Esophagus muscularis mucosa (tissue), 4 donors: ENCODE measurements at places on chromosomes 16 and 17. TPM values are rescaled to one million over a fixed set of nuclear protein-coding genes. Genes with fewer than 3 reads are reported as not detected.

- no peak for DNase-seq
These were observed 24.6 kb downstream of the RPH3AL start for GRCh38 chr17:327971-328370.

GRCh38 chr16:2148714-2149629 is 547 bp downstream of the RAB26 start:
- DNase-seq: no peak

- no peak for DNase-seq
These were observed 84.2 kb downstream of the SNX29 start for GRCh38 chr16:12060751-12061150.

GRCh38 chr17:11840052-11840451 is 157.2 kb downstream of the ZNF18 start:
- DNase-seq: no peak

- no peak for DNase-seq
These were observed 21.4 kb upstream of the ZFP90 start for GRCh38 chr16:68517606-68518166.

DNA sequence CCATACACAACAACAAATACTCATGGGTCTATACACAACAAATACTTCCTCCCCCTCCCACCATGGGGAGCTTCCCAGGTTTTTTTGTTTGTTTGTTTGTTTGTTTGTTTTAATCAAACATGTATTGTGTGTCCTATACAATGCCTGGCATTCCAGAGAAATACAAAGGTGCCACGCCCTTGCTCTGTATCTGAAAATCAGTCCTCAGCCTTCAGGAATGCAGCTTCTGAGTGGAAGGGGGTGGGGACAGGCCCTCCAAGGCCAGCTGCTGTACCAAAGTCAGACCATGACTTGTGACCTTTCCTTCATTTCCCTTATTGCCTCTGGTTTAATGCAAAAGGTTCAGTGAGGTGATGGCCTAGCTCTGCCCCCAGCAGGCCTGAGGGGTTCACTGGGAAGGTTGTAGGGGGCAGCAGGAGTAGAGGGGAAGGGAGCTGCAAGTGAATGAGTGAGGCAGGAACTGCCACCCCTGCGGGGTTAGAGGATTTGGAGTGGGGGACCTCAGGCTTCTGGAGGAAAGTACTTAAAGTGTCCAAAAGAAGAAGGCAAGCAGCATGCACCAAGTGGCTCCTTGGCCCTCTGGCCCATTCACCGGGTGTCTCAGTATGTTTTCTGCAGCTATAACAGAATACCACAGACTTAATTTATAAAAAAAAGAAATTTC is 105.2 kb downstream of the CLEC16A start:
- DNase-seq: no peak

GRCh38 chr17:10574324-10574723 is 24.9 kb upstream of the MYH2 start:
- no peak for DNase-seq

GRCh38 chr16:57303021-57303909 is 18.8 kb upstream of the PLLP start:
- DNase-seq: no peak

DNA sequence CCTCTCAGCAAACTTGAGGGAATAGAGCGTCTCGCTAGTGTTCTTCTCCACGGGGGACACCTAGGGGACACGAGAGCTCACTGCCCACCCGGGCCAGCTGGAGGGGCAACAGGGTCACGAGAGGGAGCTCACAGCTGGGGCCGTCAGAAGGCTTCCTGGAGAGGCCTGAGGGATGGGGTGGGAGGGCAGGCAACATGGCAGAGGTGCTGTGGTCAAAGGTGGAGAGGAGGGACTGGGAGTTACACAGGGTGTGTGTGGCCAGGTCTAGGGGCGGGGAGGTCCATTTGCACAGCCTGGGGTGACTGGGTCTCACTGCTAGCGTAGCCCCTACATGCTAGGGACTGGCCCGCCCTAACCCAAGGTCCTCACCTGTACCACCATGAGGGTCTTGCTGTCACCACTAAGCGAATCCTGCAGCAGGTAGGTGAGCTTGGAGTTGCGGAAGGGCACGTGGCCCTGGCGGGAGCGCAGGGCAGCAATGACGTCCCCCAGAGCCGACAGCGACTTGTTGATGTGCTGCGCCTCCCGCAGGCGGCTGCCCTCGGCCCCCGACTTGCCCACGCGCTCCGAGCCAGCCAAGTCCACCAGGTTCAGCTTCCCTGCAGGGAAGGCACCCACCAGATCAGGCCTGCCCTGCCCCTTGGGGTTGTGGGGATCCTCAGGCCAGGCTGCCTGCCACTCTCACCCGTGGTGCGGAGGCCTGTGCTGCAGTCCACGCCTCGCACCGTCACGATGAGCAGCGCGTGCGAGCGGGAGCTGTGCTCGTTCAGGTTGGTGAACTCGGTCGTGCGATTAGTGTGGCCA is 25.0 kb downstream of the KATNB1 start:
- no peak for DNase-seq

GRCh38 chr17:40471846-40472732 is 28.8 kb downstream of the IGFBP4 start:
- DNase-seq: no peak

DNA sequence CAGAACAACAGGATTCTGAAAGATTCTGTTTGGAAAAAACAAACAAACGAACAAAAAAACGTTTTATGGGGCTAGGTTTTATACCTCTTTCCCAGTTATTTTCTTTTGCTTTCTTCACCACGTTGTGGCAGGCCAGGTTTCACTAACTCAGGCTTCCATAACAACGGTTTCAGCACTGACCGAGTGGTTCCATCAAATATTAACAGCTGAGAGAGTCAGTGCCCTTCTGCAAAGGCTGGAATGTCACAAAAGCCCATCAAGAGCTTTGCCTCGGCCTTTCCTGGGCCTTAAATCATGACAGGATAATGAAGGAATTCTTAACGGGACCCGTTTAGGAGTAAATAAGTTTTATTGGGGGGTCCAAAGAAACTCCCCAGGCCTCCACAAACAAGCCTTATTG is 34.2 kb downstream of the MPHOSPH6 start:
- DNase-seq: no peak

DNA sequence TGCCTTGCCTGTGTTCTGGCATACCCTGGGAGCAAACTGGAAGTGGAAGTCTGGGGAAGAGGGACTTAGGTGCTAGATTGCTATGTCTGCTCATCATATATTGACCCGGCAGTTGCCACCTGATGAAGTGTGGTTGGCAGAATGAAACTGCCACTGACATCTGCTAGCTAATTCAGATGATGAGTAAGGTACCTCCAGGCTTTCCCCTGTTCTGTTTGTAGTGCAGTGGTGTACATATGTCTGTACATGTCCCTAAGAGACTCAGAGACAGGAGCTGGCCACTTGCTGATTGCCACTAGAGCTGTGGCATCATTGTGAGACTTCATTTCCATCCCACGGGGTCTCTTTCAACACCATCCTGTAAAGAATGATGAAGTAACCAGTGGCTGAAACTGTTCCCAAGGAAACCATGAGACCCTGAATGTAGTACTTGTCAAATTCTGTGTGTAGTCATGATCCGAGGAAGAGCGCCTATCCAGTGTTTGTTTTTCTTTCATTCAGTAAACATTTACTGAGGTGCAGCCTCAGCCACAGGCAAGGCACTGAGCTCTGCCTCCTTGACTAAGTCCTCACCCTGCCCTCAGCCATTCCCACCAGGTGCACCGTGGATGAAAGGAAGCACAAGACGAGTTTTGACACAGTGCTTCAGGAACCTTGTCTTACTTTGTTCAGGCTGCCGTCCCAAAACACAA is 13.2 kb downstream of the CLUAP1 start:
- DNase-seq: no peak

DNA sequence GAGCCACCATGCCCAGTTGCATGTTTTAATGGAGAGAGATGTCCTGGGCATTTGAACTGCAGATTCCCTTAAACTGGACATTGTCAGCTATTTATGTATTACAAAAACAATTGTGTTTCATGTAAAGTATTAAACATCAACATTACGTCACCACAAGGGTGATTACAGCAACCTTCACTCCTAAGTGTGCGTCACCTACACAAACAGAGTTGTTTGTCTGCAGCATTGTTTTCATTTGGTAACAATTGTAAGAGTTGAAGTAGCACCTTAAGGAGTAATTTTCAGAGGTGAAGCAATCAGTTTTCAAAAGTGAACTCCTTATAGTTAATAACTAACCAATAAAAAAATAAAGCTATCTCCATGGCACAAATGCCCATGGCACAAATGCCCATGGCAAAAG is 271.4 kb downstream of the IRX3 start:
- no peak for DNase-seq

GRCh38 chr16:11104168-11105037 is 151.6 kb downstream of the SOCS1 start:
- DNase-seq: no peak

GRCh38 chr16:53084746-53085334 is 30.0 kb downstream of the CHD9 start:
- no peak for DNase-seq

GRCh38 chr17:35768797-35769196 is 8.1 kb downstream of the C17orf50 start:
- DNase-seq: no peak

GRCh38 chr17:48460052-48460451 is 30.0 kb upstream of the SKAP1 start:
- no peak for DNase-seq

- DNase-seq: no peak
These were observed 10.7 kb downstream of the ENGASE start for GRCh38 chr17:79085154-79085920.

- no peak for DNase-seq
These were observed 27.4 kb upstream of the AQP8 start for GRCh38 chr16:25189305-25189704.

DNA sequence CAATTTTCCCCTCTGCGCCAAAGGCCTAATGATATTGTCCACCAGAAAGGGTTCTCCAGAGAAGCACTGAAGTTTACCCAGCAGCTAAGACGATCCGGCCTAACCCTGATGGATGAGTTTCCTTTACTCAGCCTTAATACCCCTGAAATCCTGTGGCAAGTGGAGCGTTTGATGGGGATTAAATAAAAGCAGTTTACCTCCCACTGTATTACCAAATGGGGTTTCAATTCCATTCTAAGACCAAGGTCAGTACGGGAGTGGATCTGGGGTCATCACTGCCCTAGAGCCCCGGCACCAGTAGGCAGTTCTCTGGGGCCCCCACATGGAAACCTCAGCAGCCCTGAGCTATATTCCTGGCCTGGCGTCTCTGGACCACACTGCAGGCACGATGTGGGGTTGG is 97.1 kb upstream of the NOL11 start:
- DNase-seq: no peak

DNA sequence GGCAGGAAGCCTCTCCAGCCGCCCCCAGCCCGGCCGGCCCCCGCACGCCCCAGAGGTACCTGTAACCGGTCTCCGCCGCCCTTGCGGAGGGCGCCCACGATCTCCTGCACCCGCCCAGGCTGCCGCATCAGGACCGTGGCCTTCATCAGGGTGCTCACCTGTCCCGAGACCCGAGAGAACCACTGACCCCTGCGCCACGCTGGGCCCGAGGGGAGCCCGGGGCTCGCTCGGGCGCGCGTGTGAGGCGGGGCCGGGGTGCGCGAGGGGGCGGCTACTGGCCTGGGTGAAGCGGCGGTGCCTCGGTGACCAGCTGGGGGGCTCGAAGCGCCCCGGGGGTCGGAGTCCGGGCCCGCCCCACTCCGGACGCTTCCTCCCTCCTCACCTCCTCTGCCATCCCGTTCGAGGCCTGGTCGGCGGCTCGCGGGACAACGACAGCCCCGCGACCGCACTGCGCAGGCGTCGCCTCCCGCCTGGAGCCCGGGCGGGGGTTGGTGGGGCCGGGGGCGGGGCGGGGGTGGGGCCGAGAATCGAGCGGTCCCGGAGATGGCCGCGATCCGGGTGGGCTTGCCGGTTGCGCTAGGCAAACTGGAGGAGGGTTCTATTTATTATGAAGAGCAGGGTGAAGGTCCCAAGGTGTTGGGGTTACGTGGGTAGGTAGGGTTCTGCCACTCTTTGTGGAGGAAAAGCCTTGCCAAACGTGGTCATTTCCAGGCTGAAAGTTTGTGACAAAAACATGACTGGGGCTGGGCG is at the start of gene NT5C3B:
NT5C3B (minus strand) TSS at position 433 of the 750 bp plus-strand sequence; CDS start at position 394, 39 bp downstream.
- no peak for DNase-seq

DNA sequence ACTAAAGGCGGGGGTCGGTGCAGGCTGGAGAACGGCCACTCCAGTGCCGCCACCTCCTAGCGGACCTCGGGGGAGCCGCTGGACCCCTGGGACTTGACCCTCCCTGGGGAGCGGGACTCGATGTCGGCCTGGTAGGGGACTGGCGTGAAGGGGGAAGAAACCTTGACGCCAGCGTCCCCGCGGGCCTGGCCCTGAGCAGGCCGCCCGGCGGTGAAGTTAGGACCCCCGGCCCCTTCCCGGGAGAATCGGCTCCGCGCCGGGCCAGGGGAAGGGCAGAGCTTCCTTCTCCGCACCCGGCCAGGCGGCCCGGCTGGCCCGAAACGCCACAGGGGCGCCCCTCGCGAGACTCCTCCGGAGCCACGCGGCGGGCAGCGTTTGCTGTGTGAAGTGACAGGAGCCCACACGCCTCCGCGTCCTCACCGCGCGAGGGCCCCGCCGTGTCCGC is 389 bp downstream of the DUS1L start:
- DNase-seq: no peak

GRCh38 chr16:51343411-51343810 is 192.3 kb upstream of the SALL1 start:
- DNase-seq: no peak

CTRB2 gene
- not detected for total RNA-seq

TPSD1 gene
- total RNA-seq: 1.7 TPM

BIRC5 gene
- not detected for total RNA-seq

CHD9NB gene
- 0.50 TPM for total RNA-seq

MPO gene
- 0.23 TPM for total RNA-seq

RNF112 gene
- total RNA-seq: 3.6 TPM

ITGB4 gene
- total RNA-seq: 39.3 TPM

TTYH2 gene
- 6.0 TPM for total RNA-seq

TPSG1 gene
- total RNA-seq: 1.5 TPM

DYNLRB2 gene
- not detected for total RNA-seq

KRT24 gene
- total RNA-seq: 0.17 TPM

ABCC11 gene
- not detected for total RNA-seq

MT4 gene
- not detected for total RNA-seq

NPIPA7 gene
- total RNA-seq: 4.3 TPM

SEC14L1 gene
- 40.7 TPM for total RNA-seq

ZNF594 gene
- 11.3 TPM for total RNA-seq

NUPR1 gene
- 44.1 TPM for total RNA-seq
